ENCODE measurements at places on chromosomes 7 and 10.

DNA sequence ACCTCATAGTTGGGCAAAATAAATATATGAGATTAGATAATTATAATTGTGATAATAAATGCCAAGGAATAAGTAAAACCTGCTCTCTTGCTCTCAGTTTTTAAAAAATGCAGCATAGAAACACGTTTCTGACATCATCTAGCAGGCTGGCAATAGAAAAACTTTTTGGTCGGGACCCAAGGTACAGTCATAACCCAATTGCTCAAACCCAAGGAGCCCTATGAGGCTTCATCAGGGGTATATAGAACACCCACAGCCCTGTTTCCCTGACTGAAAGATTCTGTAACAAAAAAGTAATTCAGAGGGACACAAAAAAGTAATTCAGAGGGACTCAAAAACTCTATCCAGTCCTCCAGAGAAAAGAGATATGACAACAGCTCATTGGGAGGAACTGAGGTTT lies 3.8 kb downstream of the PDE1C start:
- DNase-seq, result no peak

DNA sequence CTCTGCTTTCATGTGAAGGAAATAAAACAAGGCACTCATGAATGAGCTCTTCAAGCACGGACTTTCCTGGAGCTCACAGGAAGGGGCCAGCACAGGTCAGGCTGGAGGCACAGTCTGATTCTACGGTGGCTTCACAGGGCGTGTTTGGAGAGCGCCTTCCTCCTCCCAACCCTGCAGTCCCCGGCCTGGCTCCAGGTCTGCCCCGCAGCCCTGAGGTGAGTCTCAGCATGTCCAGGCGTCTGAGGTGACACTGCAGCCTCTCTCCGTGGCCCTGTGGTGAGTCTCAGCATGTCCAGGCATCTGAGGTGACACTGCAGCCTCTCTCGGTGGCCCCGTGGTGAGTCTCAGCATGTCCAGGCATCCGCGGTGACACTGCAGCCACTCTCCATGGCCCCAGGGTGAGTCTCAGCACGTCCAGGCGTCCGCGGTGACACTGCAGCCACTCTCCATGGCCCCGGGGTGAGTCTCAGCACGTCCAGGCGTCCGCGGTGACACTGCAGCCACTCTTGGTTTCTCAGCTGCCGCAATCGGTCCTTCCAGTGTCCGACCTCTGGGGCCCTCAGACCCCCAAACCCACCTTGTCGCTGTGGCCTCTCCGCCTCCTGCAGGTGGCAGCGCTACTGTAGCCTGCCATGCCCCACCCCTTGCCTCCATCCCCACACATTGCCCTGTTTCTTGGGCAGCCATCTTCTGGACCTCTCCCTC lies 381.7 kb downstream of the DNAJB6 start:
- no peak for DNase-seq

GRCh38 chr10:17125206-17125893 lies 4.3 kb downstream of the CUBN start:
- no peak for DNase-seq

DNA sequence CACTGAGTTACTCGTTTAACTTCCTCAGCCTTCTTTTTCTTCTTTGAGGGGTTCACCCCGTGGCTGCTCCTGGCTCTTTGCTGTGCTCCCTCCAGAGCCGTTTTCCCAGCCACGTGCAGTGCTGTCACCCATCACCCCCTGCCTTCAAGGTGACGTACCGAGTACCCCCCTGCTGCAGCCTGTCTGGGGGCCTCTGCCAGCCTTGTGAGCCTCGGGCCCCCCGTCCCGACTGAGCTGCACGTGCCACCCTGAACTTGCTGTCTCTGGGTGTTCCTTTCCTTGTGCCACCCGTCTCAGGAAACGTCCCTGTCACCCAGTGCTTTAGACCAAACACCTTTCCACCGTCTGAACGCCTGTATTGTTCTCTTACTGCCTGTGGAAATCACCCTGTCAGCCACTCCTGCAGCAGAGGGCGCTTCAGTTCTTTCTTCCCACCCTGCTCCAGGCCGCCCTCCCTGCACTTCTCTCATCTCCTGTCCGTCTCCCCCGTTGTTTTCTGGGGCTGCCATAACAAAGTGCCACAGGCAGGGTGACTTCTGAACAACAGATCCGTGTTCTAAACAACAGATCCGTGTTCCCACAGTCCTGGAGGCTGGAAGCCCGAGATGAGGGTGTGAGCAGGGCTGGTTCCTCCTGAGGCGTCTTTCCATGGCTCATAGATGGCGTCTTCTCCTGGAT lies 44.6 kb downstream of the WDR37 start:
- no peak for DNase-seq

GRCh38 chr10:94042001-94042833 lies 48.5 kb downstream of the PLCE1 start:
- no peak for DNase-seq

DNA sequence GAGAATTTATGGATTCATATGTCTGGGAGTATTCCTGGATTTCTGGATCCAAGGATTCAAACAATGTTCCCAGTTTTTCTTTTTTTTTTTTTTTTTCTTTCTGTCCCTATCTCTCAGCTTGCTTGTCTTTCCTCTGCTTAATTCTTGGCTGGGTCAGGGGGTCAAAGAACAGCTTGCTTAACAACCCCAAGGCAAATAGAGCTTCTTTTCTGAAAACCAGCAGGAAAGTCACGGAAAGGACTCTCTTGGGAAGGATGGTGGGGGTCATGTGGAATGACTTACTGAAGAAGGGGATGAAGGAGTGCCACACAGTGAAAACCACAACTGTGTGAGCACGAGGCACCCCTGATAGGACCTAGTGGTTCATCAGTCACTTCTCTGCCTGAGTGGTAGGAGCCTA lies 36.1 kb downstream of the GRK5 start:
- DNase-seq, result no peak

- DNase-seq, result no peak
Measured at GRCh38 chr10:109906316-109906715, 17.0 kb downstream of the XPNPEP1 start.

- no peak for DNase-seq
Measured at GRCh38 chr10:29322918-29323317, 34.0 kb downstream of the LYZL1 start.

- DNase-seq, result no peak
Measured at GRCh38 chr7:151483711-151483983, 36.0 kb downstream of the RHEB start.

DNA sequence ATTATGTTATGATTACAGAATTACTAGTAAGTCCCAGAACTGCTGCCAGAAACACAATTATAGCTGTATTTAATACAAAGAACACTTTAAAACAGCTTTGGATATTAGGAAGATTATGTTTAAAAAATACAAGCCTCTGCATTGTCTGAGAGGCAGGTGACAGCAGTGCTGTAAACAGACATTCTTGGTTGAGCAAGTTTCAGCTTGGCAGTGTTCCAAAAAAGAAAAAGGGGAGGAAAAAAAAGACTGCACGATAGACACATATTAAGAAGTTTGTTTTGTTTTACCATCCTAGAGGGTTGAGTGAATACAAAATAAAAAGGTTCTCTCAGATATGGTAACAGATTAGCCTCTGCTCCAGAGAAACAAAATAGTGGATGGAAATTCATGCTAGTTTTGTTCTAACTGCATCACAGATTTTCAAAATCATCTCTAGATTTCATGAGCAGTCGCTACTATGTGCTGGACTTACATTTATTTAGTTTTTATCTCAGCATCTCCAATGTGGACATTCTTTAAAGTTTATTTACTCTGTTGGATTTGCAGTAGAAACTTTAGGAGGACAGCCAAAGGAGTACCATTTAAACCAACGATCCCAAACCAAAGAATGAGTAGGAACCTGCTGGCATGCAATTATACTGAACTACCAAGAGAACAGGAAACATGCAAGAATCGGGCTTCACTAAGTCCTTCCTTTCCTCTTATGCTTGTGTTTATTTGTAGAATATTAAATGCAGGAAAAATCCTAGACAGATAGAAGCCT lies 9.0 kb downstream of the FAM204A start:
- DNase-seq, result no peak

DNA sequence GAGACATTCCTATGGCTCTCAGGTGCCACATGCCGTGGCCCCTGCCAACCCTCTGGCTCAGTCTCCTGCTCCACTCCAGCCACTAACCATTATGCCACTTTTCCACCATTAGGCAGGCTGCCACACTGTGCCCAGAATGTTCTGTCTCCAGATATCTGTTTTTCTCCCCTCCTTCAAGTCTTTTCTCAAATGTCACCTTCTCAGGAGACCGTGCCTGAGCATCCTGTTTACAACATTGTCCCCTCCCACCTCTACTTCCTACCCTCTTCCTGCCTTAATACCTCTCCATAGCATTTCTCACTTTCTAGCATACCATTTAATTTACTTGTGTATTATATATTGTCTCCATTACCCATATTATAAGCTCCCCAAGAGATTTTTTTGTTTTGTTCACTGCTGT lies 162.5 kb upstream of the LYZL2 start:
- no peak for DNase-seq

DNA sequence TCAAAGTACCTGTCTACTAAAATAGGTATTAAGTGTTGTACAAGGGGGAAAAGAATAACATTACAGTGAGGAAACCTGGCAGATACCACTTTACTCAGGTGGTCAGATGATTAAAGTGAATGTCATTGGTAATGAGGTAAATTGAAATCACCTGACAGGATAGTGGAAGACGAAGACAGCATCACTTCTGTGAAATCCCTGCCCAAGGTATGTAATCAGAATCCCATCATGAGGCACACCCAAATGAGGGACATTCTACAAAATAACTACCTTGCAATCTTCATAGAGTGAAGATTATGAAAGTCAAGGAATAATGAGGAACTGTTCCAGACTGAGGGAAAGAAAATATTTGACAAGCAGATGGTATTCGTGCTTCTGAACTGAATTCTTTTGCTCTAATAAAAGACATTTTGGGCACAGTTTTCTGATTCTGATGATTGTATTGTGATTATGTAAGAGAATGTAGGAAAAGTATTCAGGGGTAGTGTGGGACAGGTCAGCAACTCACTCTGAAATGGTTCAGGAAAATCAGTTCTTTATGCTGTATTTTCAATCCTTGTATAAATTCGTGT lies 33.3 kb upstream of the ARMS2 start:
- no peak for DNase-seq

GRCh38 chr7:142104550-142105527 lies 6.7 kb upstream of the MGAM2 start:
- DNase-seq, result no peak

- no peak for DNase-seq
Measured at GRCh38 chr10:33635967-33636515, 301.6 kb upstream of the NRP1 start.

DNA sequence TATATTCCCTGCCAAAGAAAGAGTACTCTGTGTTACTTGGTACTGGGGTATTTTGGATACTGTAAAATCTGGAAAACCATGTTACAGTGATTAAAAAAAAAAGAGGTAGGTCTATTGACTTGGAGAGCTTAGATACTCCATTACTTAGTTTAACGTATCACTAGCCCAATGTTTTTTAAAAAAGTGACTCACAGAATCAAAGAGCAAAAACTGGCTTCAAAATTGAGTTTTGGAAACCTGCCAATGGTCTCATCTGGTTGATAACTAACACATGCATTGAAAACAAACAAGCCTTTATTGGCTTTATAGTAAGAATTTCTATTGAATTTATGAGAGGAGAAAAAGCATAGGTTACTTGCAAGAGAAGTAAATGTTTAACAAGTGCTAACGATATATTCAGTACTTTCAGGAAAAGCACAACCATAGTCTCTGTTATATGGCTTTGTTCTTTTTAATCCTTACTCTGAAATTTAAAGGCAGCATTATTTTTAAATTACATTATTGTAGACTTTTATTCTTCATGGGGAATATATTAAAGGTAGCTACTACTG lies 563.3 kb upstream of the SORCS1 start:
- no peak for DNase-seq

GRCh38 chr10:13445656-13446400 lies 83.0 kb downstream of the BEND7 start:
- no peak for DNase-seq

DNA sequence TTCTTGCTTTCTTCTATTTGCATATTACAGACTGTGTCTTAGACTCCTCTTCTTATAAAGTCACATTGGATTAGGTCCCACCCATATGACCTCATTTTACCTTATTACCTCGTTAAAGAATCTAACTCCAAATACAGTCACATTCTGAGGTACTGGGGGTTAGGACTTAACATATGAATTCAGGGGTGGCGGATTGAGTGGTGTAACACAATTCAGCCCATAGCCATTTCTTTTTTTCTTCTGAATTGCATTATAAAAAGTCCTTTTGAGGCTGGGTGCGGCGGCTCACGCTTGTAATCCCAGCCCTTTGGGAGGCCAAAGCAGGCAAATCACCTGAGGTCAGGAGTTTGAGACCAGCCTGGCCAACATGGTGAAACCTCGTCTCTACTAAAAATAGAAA lies 6.8 kb upstream of the HERC4 start:
- no peak for DNase-seq

DNA sequence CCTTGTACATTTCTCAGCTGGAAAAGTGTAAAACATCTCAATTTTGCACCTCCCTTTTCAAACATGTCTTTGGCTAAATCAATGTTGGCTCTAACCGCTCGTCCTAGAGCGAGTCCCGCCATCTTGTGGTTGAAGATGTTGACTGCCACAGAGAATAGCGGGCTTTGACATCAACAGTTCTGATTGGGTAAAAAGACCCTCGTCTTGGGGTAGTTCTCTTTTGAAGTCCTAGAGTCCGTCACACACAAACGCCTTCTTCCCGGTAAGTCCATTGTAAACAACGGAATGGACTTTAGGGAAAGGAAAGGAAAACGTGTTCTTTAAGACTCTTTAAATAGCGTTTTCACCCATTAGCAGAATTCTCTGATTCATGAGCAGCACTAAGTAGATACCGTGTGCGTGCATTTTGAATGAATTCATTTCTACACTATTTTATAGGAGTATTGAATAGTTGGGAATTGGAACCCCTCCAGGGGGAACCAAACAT lies 452 bp upstream of the RPP30 start:
- DNase-seq, result no peak

Data from coronary artery (tissue), 2 donors.